Kidney epithelial cell (primary cell): ENCODE measurements at places on chromosomes 2 and 18.

- no peak for DNase-seq
Observed at GRCh38 chr18:50473881-50474280, 86.0 kb upstream of the MAPK4 start.

GRCh38 chr18:56545464-56545863 is 92.9 kb downstream of the TXNL1 start:
- no peak for DNase-seq

DNA sequence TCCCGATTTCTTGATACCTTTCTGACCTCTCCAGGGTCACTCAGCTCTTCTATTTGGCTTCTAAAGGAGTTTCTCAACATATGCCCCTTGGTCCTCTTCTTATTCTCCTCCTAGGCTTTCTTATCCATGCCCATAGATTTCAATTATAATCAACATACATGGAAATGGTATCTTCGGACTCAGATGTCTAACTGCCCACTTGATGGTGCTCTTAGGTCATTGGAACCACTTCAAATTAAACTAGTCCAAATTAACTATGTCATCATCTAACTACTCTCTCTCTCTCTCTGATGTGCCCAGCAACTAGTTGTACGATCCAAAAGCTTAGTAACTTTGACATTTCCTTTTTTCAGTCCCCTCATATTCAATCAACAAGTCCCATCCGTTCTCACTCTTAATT is 43.2 kb upstream of the GPR75 start:
- DNase-seq: no peak

DNA sequence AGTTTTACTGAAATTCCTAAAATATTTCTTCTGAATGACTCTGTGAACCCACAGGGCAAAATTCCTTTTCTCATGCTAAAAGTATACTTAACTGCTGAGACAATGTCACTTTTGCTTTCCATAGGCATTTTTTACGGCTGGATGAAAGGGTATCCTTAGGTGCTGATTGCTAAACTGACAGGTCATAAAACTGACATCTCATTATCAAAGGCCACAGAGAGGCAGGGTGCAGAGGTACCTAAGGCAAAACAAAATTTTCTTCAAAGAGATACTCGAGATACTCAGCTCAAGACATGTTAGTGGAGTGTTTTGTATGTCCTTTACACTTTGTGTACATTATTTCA is 62.0 kb upstream of the WDR75 start:
- no peak for DNase-seq

GRCh38 chr2:148813603-148814065 is 61.4 kb upstream of the KIF5C start:
- no peak for DNase-seq

DNA sequence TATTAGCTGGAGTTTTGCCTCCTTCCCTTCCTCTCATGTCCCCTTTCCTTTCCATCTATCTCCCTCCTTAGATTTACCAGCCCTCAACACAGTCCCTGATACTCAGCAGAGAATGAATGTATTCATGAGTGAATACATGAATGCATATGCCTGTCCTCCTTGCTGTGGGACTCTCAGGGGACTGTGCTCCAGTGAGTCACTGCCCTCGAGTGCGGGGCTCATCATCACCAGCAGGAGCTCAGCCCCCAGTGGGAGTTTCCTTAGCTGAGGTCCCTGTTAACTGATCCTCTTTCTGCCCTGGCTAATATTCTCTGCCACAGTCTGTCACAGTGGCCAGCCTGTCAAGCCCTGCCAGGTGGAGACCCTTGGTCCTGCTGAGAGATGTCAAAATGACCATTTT is 104.9 kb upstream of the LHCGR start:
- no peak for DNase-seq

DNA sequence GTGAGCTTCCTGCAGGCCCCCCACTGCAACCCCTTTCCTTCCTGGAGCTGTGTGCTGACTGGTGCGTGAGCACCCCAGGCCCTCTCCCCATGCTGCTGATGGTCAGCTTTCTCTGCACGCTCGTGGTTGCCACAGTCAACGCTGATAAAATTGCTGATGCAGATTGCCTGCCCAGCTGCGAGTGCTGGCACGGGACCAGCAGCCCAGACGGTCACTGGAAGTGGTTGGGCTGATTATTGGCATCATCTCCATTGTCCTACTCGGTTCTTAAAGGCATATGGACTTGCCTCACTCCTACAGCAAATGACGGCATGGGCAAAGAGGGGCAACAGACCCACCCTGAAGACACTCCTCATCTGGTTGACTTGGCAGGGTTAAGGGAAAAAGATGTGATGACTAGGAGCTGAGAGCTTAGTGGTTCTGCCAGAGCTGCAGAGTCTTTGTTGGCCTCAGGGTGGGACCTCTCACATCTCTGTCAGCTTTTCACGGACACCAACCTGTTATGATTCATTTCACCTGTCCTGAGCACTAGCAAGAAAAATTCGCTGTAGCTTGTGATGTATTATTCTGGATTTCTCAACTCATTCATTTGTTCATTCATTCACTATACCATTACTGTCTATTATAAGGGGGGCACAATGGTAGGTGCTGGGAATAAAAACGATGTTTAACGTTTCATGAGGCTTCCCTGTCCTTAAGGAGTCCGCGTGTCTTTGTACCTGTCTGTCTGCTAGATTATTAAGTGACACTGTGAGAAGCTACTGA is 38.4 kb downstream of the PAX8 start:
- no peak for DNase-seq

GRCh38 chr2:1418566-1418965 is 5.3 kb downstream of the TPO start:
- no peak for DNase-seq

GRCh38 chr2:80256782-80257167 is 47.8 kb downstream of the LRRTM1 start:
- no peak for DNase-seq

DNA sequence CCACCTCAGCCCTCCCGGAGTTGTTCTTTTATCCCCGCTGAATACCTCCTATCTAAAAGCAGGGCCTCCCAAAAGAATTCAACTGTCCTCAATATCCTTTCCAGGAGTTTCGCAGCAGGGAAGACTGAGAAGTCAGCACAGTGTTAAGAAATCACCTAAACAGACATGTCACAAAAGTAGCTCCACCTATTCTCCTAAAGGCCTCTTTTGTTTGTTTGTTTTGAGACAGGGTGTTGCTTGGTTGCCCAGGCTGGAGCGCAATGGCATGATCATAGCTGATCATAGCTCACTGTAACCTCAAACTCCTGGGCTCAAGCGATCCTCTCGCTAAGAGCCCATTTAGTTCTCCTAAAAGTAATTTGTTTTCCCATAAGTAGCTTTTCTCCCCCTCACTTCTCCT is 53.8 kb downstream of the TEX44 start:
- DNase-seq: no peak

DNA sequence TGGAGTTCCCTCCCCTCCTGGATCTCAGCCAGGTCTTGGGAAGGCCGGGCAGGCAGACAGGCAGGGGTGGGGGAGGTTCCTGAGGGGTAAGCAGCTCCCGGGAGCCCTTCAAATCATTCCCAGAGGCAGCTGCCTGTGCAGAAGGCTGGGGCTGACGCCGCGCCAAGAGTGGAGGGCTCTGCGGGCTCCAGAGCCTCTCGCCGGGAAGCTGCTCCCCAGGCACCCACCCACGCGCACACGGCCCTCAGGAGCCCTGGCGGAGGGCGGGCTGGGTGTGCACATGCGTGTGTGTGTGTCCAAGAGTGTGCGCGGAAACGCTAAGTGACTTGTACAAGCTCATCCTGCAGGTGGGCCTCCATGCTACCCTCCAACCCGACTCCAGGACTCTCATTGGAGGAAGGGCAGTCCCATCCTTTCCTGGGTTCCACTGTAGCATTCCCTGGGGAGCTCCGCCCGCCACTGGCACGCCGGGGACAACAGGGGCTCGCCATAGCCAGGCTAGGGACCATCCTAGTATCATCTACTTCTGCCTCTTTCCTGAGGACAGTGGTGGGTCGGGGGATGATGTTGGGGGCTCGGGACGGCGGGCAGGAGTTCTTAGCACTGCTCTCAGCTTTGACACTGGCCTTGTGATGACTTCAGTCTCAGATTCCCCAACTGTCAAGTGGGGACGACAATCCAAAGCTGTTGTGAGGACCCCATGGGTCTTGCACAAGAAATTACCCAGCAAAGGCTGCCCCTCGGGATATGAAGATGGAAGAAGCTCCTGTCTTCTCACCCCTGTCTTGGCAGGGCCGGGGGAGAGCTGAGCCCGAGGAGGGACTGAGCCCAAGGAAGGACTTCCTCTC is 50.3 kb downstream of the INHBB start:
- DNase-seq: no peak

- no peak for DNase-seq
Observed at GRCh38 chr2:44169155-44169898, 652 bp downstream of the PPM1B start.

GRCh38 chr2:96853321-96853720 is 4.5 kb downstream of the ANKRD39 start:
- no peak for DNase-seq

DNA sequence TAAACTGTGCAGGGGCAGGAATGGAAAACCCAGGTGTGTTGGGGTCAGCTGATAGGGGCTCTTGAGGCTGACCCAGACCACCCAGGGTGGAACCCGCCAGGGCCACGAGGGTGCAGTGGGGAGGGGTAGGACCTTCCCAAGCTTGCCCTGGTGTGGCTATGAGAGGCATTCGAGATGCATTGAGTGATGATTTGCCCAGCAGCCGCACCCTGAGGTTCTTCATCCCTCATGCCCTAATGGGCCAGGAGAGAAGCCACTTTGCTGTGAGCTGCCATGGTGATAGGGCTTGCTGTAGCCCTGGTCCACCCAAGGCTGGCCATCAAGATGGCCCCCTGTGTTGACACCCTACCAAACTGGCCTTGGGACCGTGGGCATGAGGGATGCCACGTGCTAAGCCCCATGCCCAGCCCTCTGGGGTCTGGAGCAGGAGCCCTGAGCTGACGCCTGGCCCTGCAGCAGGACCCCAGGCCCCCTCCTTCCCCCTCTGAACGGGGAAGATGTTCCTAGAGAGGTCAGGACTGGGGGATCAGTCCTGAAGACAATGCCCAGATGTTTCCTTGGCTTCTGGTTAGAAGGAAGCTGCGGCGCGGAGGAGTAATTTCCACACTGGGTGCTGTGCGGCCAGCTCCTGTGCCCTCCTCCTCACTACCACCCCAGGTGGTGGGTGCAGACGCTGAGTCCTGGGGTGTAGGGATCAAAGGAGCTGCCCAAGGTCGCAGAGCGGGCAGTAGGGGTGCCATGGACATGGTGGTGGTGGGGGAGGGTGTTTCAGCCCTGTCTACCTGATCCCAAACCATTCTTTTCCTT is 122.5 kb upstream of the HDAC4 start:
- no peak for DNase-seq
